Hippocampal formation (tissue), 2 donors: ENCODE measurements at places on chromosomes 7 and 10.

- DNase-seq = no peak
These were observed 1.9 kb downstream of the BNIP3 start for GRCh38 chr10:131979821-131980270.

DNA sequence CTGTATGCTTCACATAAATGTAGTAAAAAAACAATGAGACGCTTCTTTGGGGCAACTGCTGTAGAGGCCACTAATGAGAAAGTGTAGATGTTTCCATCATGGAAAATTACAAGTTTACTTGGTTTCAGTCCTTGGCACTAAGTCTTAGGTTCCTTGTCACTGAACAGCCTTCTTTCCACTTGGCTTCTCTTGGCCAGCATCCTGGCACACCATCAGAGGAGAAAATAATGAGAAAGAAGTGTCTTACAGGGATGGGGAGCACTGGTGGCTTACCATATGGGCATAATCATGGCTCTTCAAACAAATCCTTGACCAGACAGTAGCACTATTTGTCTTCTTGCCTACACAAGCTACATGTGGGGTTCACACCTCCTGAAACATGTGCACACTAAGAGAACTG is 22.5 kb upstream of the SH3PXD2A start:
- DNase-seq = no peak

GRCh38 chr7:29247224-29247962 is 52.8 kb downstream of the CHN2 start:
- no peak for DNase-seq

DNA sequence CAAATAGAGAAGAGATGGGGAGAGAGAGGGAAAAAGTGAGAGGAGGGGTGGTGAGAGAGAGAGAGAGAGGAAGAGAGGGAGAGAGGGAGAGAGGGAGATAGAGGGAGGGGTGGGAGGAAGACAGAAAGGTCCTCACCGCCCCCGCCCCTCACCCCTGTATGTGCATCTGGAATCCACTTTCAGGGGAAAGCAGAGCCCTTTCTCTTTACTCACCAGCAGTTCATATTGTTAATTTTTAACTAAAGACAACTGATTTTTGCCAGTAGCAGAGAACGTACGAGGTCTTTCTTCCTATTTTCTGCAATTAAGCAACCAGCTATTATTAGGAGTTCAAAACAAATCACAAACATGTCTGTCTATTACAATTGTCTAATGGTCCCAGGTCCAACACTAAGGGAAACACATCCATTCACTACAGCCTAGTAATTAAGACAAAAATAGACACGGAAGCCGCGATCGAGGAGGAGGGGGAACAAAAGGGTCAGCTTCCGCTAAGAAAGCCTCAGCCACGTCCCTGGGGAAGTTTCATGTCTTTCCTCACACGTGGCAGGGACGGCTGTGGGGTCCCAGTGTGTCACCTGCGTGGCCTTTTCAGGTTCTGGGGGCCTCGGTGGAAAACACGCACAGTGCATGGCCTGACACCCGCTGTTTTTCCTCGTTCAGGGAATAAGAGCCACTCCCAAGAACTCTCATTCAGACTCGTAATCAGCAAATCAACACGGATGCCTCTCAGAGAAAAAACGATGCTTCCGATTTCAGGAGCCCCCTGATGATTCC is 572.0 kb downstream of the PTPRN2 start:
- no peak for DNase-seq

- DNase-seq = no peak
These were observed 16.4 kb downstream of the RGS10 start for GRCh38 chr10:119526149-119526548.

DNA sequence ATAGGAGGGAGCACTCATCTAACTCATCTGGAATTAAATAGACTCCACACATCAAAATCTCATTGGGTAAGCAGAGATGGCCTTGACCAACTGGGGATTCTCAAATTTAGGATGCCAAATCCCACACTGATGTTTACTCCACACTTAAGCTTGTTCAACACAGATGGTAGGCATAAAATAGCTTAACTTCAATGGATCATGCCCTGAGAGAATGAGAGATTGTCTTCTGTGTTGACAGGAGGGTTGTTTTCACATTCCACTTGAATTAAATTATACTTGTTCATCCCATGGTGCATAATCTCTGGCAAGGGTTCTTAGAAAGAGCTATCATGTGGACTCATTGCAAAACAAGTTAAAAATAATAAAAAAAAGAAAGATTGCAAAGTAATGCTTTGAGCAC is 391.4 kb downstream of the PLXDC2 start:
- DNase-seq = no peak

DNA sequence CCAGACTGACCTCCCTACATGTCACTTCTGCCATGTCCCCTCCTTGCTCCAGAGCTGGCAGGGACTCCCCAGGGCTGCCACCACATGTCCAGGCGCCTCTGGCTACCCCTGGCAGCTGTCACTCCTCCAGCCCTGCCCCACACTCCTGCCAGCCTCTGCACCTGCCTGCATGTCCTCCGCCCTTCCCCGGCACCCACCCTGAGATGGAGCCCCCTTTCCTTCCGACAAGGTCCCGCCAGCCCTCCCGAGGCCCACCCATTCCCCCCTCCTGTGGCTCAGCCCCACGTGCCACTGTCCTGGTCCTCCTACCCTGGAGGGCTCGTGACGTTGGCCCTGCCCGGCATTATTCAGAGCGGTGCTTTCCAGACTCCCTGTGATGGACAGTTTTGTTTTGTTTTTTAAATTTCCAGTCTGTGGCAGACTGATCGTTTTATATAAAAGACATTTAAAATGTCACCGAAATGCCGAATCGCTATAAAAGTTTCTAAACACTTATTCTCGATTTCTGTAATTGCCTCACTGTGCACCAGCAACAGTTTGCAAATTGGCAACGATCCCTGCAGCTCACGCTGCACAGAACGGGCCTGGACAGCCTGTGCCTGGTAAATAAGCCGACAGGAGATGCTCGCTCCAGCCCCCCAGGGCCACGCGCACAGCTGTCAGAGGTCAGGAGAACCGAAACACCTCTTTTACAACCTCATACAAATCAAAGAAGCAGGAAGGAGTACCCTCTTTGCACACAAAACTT is 111.1 kb upstream of the SH2B2 start:
- peak; percentile 18 for DNase-seq

DNA sequence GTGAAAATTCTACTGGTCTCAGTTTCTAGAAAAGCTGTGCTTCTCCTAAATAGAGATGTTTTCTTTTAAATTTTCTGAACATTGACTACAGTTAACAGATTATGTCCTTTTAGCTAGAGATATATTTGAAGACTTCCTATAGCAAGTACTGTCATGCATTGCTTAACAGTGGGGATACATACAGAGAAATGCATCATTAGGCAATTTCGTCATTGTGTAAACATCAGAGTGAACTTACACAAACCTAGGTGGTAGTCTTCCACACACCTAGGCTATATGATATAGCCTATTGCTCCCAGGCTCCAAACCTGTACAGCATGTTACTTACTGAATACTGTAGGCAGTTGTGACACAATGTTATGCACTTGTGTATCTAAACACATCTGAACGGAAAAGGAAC is 28.5 kb downstream of the PIK3CG start:
- DNase-seq = no peak

GRCh38 chr10:17143055-17143690 is 13.6 kb upstream of the CUBN start:
- DNase-seq = no peak

DNA sequence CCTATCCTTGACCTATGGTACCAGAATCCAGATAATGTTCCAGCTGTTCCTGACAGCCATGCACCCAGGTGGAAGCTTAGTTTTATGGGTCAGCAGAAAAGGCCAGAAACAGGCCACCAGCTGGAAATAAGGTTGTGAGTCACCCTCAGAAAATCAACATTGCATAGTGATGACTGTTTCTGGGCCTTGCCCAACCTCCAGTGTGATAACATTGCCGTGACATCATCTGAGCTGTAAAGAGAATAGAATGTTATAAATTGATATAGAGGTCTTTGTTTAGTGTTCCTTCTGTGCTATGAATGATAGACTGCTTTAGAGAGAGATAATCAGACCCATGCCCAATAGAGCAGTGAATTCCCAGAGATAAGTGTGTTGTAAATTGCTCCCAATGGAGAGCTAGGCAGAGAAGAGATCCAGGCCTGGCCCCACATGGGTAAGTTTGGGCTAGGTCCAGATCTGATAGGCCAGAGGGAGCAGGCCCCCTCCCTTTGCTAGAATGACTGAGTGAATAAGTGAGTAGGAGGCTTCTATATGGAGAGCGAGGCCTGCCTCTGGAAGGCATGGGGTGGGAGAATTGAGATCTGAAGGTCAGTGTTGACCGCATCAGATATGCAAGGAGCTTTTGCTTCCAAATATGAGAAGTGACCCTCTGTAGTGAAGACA is 14.2 kb upstream of the HPS1 start:
- no peak for DNase-seq

DNA sequence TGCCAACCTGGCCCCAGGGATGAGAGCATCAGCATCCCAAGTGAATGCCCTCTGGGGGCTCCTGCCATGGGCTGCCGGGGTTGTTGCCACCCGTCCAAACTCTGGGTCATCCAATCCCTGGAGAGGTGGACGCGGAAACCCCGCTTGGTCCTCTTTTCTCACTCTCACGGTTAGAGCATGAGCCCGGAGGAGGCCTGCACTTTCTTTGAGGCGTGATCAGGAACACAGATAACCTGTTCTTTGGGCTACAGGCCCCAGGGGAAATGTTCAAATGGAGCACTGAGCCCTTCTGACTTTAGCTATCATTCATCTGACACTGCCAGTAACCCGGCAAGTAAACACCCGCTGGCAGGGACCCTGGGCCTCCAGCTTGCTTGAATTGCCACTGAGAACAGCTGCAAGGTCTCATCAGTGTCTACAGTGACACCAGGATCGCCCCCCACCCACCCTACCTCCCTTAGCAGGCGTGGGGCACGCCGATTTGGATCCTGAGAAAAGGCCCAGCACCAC is 29.4 kb upstream of the SLF2 start:
- DNase-seq = no peak

- DNase-seq = no peak
These were observed 679.3 kb upstream of the IGFBP3 start for GRCh38 chr7:46600340-46600739.

DNA sequence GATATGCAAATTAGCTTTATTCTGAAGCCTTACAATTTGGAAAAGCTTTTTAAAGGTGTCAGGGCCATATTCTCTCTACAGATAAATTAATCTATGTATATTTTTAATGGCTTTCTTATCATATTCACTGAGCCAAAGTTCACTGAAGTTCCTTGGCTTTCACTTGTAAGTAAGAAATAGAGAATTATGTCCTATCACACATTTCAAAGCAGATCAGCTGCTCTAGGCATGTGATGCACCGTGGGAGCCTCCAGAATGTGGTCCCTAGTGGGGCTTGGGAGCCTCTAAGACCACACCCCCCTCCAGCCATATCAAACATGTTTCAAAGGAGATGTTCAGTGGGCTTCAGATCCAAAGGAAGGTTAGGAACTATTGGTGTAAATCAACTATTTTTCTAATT is 51.5 kb downstream of the LAMB4 start:
- DNase-seq = no peak

DNA sequence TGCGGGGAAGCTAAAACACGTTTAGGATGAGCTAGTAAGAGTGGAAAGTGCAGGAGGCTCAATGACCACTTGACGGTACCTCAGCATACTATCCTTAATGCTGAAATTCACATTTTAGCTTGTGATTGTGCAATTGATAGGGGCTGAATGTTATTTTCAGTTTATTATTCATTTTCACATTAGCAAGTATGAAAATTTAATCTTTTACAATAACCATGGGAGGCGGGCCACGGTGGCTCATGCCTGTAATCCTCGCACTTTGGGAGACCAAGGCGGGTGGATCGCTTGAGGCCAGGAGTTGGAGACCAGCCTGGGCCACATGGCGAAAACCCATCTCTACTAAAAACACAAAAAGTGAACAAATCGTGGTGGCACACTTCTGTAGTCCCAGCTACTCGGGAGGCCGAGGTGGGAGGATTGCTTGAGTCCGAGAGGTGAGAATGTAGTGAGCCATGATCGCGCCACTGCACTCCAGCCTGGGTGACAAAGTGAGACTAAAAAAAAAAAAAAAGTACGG is 22.0 kb upstream of the ANLN start:
- DNase-seq = no peak

DNA sequence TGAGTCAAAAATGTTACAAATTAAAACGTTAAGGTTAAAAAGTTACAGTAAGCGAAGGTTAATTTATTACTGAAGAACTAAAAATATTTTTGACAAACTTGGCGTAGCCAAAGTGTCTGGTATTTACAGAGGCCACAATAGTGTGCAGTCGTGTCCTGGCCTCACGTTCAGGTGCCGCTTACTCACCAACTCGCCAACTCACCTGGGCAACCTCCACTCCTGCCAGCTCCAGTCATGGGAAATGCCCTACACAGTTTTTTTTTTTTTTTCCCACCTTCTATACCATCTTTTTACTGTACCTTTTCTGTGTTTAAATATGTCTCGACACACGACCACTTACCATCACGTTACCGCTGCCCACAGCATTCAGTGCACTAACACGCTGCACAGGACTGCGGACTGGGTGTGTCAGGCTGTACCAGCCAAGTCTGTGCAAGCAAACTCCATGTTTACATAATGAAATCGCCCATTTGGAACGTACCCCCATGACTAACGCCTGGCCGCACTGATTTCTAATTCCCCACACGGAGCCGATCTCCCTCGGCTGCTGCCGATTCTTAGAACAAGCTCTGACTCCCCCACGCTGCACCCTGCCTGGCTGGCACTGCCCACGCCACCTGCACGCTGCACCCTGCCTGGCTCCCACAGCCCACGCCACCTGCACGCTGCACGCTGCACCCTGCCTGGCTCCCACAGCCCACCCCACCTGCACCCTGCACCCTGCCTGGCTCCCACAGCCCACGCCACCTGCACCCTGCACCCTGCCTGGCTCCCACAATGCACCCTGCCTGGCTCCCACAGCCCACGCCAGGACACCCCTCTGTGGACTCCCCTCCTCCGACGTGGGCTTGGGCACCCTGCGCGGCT is 203.1 kb downstream of the ZMYND11 start:
- no peak for DNase-seq

GRCh38 chr7:30900053-30900452 is 11.6 kb upstream of the AQP1 start:
- no peak for DNase-seq

DNA sequence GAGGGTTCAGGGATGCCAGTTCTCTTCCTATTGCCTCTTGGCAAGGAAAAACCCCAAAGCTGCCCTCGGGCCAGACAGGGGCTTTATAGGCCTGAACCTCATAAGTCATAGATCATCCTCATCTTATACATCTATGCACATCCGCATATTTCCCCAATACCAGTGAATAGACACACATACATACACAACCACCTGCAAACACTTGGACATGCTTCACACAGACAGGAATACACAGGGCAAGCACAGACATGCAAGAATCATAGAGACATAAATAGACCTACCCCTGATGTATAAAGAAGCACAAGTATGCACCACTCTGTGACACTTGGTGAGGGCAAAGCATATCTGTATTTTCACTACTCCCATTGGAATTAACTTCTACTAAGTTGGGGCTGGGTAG is 30.7 kb downstream of the MBL2 start:
- no peak for DNase-seq

- DNase-seq = no peak
These were observed 1.3 kb downstream of the LRMDA start for GRCh38 chr10:75432763-75433162.

DNA sequence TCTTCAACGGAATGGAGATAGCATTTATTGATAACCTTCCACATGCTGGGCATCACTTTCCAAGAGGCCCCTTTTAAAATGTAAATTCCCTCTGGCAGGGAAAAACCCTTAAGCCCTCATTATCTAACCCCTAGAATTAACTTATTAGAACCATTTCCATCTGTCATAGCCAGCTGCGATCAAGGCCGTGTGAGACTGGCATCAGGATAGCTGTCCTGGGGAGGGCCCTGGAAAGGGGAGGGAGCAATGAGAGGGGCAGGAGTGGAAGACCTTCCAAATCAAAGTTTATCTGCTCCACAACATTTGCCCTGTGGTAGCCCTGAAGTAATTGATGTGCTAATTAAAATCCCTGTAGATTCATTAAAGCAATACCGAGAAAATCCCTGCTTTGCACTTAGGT is 45.0 kb upstream of the JAZF1 start:
- no peak for DNase-seq
